C1 segment of cervical spinal cord (tissue), 14 donors: ENCODE measurements at places on chromosomes 3 and 15.

- no peak for DNase-seq
These were observed 52.8 kb downstream of the LSM3 start for GRCh38 chr3:14231145-14231990.

GRCh38 chr15:71654042-71654719 lies 156.2 kb upstream of the NR2E3 start:
- no peak for DNase-seq

DNA sequence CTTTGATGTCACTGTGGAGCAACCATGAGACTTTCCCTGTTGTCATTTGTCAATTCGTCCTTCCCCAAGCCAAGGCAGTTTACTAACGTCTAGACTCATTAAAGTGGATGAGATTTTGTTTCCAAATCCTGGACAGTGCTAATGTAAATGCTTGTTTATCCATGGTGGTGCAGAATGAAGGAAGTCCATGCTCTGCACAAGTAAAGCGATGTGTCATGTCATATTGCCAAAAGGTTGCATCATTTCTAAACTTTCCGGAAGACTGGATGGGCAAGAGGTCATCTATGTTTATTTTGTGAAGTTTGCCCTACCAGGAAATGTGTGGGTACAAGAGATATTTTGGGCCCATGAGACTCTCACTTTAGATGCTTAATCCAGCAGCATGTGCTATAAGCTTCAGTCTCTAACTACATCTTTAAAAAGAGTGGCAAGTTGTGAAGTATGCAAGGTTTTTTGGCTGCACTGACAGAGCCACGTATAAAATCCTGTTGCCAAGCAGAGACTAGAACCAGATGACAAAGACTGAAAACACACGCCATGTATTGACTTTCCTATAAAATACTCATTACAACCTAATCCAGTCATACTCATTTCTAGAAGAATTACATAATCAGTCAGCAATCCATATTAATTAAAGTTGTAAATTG lies 72.1 kb upstream of the FNDC3B start:
- no peak for DNase-seq

- no peak for DNase-seq
These were observed 608.8 kb downstream of the ROBO2 start for GRCh38 chr3:77648664-77649063.

DNA sequence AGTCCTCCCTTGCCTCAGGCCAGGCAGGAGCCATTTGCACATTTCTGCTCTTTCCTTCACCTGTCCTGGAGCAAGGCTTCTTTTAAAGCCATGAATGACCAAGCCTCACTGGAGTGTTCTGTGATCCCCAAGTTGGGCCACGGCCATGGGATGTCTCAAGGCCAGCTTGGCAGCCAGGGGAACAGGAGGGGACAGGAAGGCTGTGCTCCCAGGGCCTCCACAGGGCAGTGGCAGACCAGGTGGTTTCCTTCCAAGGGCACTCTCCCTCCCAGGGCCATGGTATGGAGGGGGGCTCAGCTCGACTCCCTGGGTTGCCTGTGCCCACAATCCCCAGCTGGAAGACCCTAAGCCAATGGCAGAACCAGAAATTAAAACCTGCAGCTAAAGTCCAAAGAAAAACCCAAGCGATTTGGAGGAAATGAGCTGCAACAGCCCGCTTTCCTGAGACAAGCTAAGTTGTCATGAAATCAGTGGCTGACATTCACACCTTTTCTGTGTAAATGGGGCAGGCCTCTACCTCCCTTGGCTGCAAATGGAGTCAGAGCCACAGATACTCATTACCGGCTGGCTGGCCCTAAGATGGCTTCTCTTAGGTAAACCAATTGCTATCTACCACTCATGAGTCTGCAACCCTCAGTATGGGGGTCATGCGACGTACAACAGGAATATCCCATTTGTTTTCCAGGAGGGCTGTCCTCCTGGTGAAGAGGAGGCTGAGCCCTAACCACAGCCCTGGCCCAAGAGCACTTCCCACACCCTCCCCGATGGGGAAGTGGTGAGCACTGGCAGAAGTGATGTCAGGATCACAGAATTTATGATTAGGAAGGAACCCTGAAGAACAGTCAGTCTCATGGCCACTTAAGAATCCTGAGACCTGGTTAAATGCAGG lies 83.3 kb downstream of the SNRK start:
- DNase-seq = no peak

DNA sequence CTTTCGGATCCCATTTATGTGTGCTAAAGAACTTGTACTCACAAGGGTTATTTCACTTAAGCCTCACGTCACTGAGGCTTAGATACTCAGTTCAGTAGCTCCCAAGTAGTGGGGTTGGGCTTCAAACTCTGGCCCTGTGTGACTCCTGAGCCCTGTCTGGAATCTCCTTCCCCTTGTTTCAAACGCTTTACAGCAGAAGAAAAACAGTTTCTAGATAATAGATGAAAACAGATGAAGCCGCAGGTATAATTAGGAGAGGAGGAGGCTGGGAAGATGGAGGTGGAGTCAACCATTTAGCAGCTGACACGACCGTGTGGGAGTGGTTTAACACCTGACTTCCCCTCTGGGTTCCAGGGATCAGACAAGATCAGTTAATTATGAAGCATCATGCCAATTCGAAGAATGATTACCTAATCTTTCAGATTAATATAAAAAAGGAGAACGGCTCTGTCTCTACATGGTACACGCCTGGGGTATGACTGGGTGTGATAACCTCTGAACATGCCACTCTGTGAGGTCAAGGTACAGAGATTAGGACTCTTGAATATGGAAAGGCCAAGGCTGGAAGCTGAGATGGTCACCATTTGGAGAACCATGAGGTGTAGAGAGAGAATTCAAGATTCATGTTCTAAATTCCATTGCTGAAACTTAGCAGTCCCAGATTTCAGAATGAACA lies 31.1 kb downstream of the TPM1 start:
- DNase-seq = no peak

DNA sequence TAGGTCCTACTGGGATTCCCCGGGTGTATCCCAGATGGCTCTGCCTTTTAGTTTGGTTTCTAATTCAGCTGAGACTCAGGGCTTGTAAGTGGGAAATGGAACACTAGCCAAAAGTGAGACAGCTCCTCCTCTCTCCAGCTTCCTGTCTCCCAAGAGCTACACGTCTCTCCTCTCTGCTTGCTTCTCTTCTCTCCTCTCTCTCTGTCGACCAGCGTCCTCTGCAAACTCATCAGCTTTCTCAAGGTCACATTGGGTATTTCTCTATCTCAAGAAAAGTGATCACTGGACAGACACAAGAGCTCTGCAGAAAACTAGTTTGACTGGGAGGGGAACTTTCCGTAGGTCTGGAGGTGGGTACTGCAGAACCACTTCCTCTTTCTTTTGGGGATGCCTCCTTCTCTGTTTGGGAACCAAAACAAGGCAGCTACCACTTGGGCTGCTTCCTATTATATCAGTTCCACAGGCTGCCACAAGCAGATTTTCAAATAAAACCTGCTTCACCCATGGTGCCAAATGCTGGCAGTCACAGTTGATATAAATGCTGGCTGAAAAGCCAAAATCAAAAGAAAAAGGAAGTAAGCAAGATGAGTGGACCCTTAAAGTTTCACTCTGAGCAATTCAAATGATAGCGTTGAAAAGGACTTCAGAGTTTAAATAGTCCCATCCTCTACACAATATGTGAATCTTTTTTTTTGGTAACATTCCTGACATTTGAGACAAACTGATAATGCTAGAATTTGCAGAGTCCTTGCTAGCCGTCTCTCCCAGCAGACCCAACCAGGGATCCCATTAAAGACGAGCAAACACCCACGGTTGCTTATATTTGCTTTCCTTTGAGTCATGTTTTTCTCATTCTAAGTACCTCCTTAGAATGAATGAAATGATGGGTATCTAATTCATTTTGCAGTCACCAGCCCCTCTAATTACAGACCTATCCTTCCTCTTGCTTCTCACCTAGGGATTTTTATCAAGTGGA lies 7.2 kb upstream of the DYNC1LI1 start:
- DNase-seq = peak; percentile 22

DNA sequence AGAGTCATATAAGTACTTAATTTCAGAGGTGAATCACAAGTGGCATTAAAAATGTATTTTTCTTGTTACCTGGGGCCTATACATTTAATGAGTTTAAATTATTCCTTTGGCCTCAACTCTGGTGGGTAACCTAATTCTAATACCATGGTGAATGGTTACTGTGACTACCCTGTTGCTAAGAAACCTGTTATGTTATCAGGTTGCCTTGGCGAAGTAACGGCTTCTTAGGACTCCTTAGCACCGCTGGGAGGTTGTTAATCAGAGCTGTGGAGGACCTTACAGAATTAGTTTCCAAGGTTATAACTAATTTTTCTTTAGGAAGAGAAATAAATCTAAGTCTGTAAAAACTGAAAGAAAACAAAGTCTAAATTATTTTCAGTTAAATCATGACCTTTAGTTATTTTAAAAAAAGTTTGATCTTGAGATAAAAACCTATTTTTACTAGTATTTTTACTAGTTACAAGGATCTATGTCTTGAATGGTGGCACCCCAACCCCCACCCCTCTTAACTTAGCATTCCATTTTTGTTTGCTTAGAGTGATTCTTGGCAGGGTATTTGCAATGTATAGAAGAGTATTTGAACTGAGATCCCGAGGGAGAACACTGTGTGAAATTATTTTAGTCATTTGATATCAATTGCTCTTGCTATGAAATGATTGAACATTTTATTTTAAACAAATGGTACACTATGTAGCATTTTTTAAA lies 155.5 kb downstream of the FNDC3B start:
- no peak for DNase-seq

DNA sequence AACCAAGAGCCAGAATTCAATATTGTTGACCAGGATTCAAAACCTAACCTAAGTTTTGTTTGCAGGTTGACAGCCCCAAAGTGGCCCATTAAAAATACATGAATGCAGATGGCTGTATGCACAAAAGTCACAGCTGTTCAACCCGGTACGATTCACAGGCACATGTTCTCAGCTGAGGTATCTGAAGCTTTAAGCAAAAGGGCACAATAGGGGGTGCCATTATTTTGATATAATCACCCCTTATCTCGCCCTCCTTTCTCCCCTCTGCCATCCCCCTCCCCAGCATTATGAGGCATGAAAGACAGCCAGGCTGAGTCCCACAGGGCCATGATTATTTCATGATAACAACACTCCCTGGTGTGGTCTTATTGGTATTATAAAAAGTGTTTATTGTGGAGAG lies 264.9 kb downstream of the EBLN2 start:
- DNase-seq = no peak

DNA sequence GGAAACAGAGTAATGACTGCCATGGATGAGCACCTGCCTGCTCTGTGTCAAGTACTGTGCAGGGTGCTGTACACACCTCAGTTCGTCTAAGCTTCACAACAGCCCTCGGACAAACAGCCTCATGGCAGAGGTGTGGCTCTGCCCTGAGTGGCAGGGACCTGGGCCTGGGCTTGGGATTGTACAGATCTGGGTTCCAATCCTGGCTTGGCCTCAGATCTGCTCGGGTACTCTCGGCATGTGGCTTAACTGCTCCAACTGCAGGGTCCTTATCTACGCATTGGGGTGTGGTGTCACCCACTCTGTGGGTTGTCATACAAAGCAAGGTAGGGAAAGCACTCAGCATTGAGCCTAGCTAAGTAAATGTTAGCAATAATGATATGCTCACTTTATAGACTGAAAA lies 46.6 kb upstream of the SEC13 start:
- no peak for DNase-seq

GRCh38 chr3:16357186-16358121 lies 92.4 kb downstream of the OXNAD1 start:
- no peak for DNase-seq

GRCh38 chr3:63051920-63052319 lies 176.7 kb upstream of the CADPS start:
- DNase-seq = no peak

GRCh38 chr15:73389539-73389938 lies 20.8 kb upstream of the HCN4 start:
- no peak for DNase-seq
